Pancreas (tissue), 10 donors: ENCODE measurements at places on chromosomes 3 and 15. TPM values are rescaled to one million over a fixed set of nuclear protein-coding genes. Genes with fewer than 3 reads are reported as not detected.

Gene GOLGA6L24
- not detected for total RNA-seq

Gene HYAL1
- total RNA-seq = 3.1 TPM

Gene LDHAL6B
- total RNA-seq = not detected

Gene SLC9C1
- not detected for total RNA-seq

Gene BTLA
- not detected for total RNA-seq

Gene DNAH12
- total RNA-seq = 0.79 TPM

Gene CHL1
- 3.4 TPM for total RNA-seq

Gene ATP13A5
- total RNA-seq = 0.15 TPM

Gene SAMMSON
- total RNA-seq = not detected

Gene GOLGA8T
- 0.95 TPM for total RNA-seq

Gene FBLN2
- 3.1 TPM for total RNA-seq

Gene REC114
- total RNA-seq = not detected

Gene FEZF2
- total RNA-seq = not detected

Gene PLA2G4E
- total RNA-seq = not detected

Gene ACOX2
- 5.4 TPM for total RNA-seq

Gene GATA2
- total RNA-seq = 11.1 TPM

Gene MEGF11
- total RNA-seq = 0.34 TPM

Gene TM4SF4
- 90.1 TPM for total RNA-seq

Gene PTX3
- total RNA-seq = 4.6 TPM

Gene CAND2
- 1.6 TPM for total RNA-seq

Gene CADPS
- total RNA-seq = 27.7 TPM

Gene ATG7
- 19.3 TPM for total RNA-seq

Gene RHCG
- 0.83 TPM for total RNA-seq

Gene RHOV
- 3.5 TPM for total RNA-seq

Gene TMEM212
- total RNA-seq = not detected
